CD14-positive monocyte (primary cell): ENCODE measurements at places on chromosomes 2 and 18. TPM values are rescaled to one million over a fixed set of nuclear protein-coding genes. Genes with fewer than 3 reads are reported as not detected.

DNA sequence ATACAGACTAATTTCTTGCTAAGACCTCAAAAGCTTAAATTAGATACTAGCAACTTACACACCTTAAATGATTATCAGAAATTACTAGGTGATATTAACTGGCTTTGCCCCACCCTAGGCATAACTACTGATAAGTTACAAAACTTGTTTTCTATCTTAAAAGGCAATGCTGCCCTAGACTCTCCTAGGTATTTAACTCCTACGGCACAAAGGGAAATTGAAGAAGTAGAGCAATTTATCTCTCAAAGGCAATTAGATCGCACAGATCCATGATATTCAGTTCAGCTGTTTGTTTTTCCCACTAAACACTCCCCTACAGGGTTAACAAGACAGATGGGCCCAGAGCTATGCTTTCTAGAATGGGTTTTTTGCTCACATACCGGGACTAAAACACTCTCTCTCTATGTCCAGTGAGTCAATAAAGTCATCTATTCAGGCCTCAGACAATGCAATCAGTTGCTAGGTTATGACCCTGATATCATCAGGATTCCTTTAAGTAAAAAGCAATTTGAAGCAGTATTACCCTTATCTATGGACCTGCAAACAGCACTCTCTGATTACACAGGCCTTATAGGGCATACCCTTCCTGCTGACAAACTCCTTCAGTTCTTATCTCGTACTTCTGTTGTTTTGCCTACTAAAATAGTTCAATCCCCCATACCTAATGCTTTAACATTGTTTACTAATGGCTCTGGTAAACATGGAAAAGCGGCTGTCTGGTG is 14.3 kb downstream of the MAP3K2 start:
- no peak for DNase-seq
- peaks cover 19% of the 10 kb centered on the region for H3K36me3 ChIP-seq
- no peaks in the 10 kb centered on the region for H3K27me3 ChIP-seq
- no peak overlapping the region for H3K4me3 ChIP-seq
- peaks cover 3% of the 10 kb centered on the region for H3K4me1 ChIP-seq
- no peak overlapping the region for H3K27ac ChIP-seq

DNA sequence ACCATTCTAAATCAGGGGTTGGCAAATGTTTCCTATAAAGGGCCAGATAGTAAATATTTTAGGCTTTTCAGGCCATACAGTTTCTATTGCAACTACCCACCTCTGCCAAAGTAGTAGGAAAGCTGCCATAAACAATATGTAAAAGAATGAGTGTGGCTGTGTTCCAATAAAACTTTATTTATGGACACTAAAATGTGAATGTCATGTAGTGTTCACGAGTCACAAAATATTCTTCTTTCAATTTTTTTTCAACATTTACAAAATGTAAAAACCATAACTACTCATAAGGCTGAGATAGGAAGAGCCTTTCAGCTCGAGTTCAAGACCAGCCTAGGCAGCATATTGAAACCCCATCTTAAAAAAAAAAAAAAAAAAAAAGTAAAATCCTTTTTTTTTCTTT is 13.4 kb downstream of the KCNG3 start:
- no peak overlapping the region for H3K4me3 ChIP-seq
- H3K27me3 ChIP-seq, result no peaks in the 10 kb centered on the region
- no peaks in the 10 kb centered on the region for H3K36me3 ChIP-seq

- H3K27ac ChIP-seq, result peak overlapping the region; percentile 98
- no peaks in the 10 kb centered on the region for H3K27me3 ChIP-seq
- peak overlapping the region; percentile 52 for H3K4me3 ChIP-seq
- DNase-seq, result peak; percentile 18
- H3K4me1 ChIP-seq, result peaks cover 60% of the 10 kb centered on the region
Measured at GRCh38 chr2:85327160-85327821, 498 bp downstream of the TGOLN2 start.

DNA sequence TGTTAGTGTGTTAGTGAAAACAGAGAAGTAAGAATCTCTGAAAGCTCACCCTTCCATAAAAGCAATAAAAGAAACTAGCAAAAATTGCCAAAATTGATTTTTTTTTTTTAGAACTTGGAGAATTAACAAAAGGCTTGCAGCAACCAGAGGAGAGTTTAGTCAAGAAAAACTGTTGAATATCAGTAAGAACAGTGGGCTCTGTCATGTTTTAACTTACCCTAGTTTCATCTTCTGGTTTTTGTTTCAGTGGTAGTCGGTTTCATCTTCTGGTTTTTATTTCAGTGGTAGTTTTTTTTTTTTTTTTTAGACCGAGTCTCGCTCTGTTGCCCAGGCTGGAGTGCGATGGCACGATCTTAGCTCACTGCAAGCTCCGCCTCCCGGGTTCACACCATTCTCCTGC is 580.9 kb downstream of the NYAP2 start:
- H3K4me3 ChIP-seq, result no peak overlapping the region
- H3K4me1 ChIP-seq, result no peaks in the 10 kb centered on the region
- no peak for DNase-seq
- no peaks in the 10 kb centered on the region for H3K36me3 ChIP-seq
- H3K27ac ChIP-seq, result no peak overlapping the region
- H3K27me3 ChIP-seq, result no peaks in the 10 kb centered on the region

DNA sequence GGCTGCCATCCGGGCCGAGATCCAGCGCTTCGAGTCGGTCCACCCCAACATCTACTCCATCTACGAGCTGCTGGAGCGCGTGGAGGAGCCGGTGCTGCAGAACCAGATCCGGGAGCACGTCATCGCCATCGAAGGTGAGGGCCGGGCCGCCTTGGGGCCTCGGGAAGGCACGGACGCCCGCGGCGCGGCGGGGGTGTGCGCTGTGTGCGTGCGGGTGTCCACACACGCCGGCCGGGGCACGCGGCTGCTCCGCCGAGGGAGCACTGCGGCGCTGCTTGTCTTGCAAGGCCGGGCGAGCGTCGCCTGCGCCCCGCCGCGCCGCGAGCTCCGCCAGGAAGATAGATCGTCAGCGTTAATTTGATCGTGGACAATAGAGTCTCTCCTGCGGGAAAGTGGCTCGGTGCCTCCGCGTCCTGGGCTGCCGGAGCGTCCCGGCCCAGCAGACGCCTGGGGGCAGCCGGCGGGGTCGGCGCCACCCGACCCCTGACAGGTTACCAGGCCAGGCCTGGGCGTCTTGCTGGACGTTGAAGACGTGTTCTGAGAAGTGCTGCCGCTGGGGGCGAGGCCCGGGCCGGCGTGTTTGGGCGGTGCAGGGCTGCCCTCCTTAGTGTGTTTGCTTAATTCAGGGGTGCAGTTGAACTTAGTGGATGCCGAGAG is 1.0 kb downstream of the AGAP1 start:
- no peaks in the 10 kb centered on the region for H3K4me1 ChIP-seq
- no peak overlapping the region for H3K4me3 ChIP-seq
- DNase-seq, result no peak
- H3K27me3 ChIP-seq, result peaks cover 32% of the 10 kb centered on the region

- H3K4me1 ChIP-seq, result peaks cover 12% of the 10 kb centered on the region
- DNase-seq, result no peak
- H3K27ac ChIP-seq, result no peak overlapping the region
- no peaks in the 10 kb centered on the region for H3K36me3 ChIP-seq
- H3K4me3 ChIP-seq, result no peak overlapping the region
Measured at GRCh38 chr2:59754011-59754735, 799.3 kb downstream of the BCL11A start.

- no peak overlapping the region for H3K4me3 ChIP-seq
- no peak overlapping the region for H3K27ac ChIP-seq
- no peaks in the 10 kb centered on the region for H3K36me3 ChIP-seq
- no peaks in the 10 kb centered on the region for H3K27me3 ChIP-seq
- DNase-seq, result no peak
- H3K4me1 ChIP-seq, result no peaks in the 10 kb centered on the region
Measured at GRCh38 chr2:236256366-236256985, 7.7 kb downstream of the ASB18 start.

DNA sequence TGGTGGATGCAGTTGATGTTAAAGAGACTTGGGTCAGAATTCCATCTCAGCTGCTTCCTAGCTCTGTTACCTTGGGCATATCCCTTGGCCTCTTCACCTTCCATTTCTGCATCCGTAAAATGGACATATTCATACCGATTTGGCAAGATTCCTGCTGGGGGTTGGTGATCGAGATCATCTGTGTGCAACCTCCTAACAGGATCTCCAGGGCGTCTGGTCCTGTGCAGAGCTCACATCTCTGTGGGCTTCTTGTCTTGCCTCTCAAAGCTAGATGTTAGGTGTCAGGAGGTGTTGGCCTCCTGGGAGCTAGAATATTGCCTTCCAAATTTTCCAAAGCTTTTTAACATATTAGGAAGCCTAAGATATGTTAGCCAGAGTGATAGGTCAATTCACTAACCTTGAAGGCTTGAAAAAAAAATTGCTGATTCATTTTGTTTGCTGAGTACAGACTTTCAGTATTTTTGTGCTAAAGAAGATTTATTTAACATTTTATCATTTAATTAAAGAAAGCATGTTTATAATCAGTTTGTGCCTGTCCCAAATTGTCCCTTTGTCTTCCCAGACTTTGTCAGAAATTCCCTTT is 69.7 kb upstream of the ZNF516 start:
- H3K36me3 ChIP-seq, result no peaks in the 10 kb centered on the region
- H3K4me1 ChIP-seq, result peaks cover 70% of the 10 kb centered on the region
- DNase-seq, result no peak
- no peaks in the 10 kb centered on the region for H3K27me3 ChIP-seq

- no peaks in the 10 kb centered on the region for H3K4me1 ChIP-seq
- DNase-seq, result no peak
- H3K36me3 ChIP-seq, result no peaks in the 10 kb centered on the region
- no peak overlapping the region for H3K27ac ChIP-seq
- no peaks in the 10 kb centered on the region for H3K27me3 ChIP-seq
Measured at GRCh38 chr2:59000796-59001195, 759.7 kb upstream of the FANCL start.

GRCh38 chr2:222709191-222709891 is 37.9 kb downstream of the MOGAT1 start:
- peak; percentile 85 for DNase-seq
- no peaks in the 10 kb centered on the region for H3K27me3 ChIP-seq
- H3K36me3 ChIP-seq, result no peaks in the 10 kb centered on the region
- H3K27ac ChIP-seq, result peak overlapping the region; percentile 64

GRCh38 chr2:232455426-232456255 is at the start of gene ALPI:
Gene ALPI, plus strand, starts transcription at chr2:232456153. Its CDS starts 47 bp downstream, at chr2:232456200.
- no peak for DNase-seq
- H3K27me3 ChIP-seq, result peaks cover 9% of the 10 kb centered on the region
- no peak within 1 kb of the TSS for H3K4me3 ChIP-seq

GRCh38 chr2:182649316-182649715 is 66.7 kb upstream of the DNAJC10 start:
- no peaks in the 10 kb centered on the region for H3K36me3 ChIP-seq
- no peak overlapping the region for H3K4me3 ChIP-seq
- H3K27ac ChIP-seq, result no peak overlapping the region
- no peak for DNase-seq
- no peaks in the 10 kb centered on the region for H3K4me1 ChIP-seq

GRCh38 chr2:197706839-197707207 is 1.7 kb downstream of the MARS2 start:
- peak overlapping the region; percentile 90 for H3K4me3 ChIP-seq
- no peaks in the 10 kb centered on the region for H3K27me3 ChIP-seq
- H3K27ac ChIP-seq, result no peak overlapping the region
- DNase-seq, result no peak

GRCh38 chr2:109715313-109715805 is 78.7 kb upstream of the RGPD5 start:
- no peak for DNase-seq
- H3K27ac ChIP-seq, result no peak overlapping the region
- no peaks in the 10 kb centered on the region for H3K27me3 ChIP-seq
- H3K36me3 ChIP-seq, result no peaks in the 10 kb centered on the region
- H3K4me3 ChIP-seq, result no peak overlapping the region

GRCh38 chr2:97697252-97698235 is 15.8 kb upstream of the ZAP70 start:
- no peak overlapping the region for H3K4me3 ChIP-seq
- H3K36me3 ChIP-seq, result no peaks in the 10 kb centered on the region
- no peak overlapping the region for H3K27ac ChIP-seq
- no peaks in the 10 kb centered on the region for H3K27me3 ChIP-seq
- H3K4me1 ChIP-seq, result no peaks in the 10 kb centered on the region

DNA sequence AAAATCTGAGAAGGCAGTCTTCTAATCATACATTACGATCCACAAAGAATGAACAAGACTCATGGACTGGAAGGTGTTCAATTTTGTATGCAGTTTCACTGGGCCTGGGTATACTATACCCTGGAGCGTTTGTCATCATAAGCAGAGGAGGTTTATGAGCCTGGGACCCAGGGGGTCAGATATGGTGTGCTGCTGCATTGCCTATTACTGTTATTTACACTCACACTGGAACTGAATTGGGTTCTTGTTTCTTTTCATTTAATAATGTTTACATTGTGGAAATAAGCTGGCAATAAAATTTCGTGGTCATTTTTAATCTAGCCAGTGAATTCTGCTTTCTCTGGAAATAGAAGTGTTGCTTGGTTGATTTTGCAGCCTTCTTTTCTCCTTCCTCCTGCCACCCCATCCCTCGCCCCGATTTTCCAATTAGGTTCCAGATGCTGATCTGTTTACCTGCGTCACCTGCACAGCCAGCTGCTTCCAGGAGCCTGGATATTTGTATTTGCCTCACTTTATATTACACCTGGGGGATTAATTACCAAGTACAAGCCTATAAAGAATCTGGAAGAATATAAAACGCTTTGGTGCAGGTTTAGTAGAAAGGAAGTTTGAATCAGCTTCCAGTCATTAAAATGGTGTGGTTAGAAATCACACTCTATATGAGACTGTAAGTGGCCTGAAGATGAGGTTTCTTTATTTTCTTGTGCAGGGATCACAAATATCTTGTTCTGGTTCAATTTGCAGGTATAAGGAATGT is 234.4 kb downstream of the SOCS6 start:
- no peak overlapping the region for H3K4me3 ChIP-seq
- no peak overlapping the region for H3K27ac ChIP-seq
- H3K36me3 ChIP-seq, result no peaks in the 10 kb centered on the region
- H3K4me1 ChIP-seq, result no peaks in the 10 kb centered on the region

- no peaks in the 10 kb centered on the region for H3K27me3 ChIP-seq
- no peaks in the 10 kb centered on the region for H3K36me3 ChIP-seq
- H3K27ac ChIP-seq, result no peak overlapping the region
- H3K4me3 ChIP-seq, result no peak overlapping the region
Measured at GRCh38 chr18:60082790-60083189, 183.0 kb downstream of the PMAIP1 start.

Gene SLC8A1
- polyA plus RNA-seq, result 7.5 and 18.0 TPM in 2 replicates

Gene ADD2
- 0.56 and 0.79 TPM in 2 replicates for polyA plus RNA-seq

Gene GLI2
- not detected for polyA plus RNA-seq

Gene GTF3C2
- polyA plus RNA-seq, result 50.5 and 70.8 TPM in 2 replicates

Gene LTBP1
- 0.24 TPM for polyA plus RNA-seq

Gene UGT1A5
- polyA plus RNA-seq, result not detected

Gene CENPA
- polyA plus RNA-seq, result not detected

Gene MAP3K20
- 30.7 TPM for polyA plus RNA-seq
